ENCODE measurements at places on chromosomes 12 and 14.

- peak; percentile 52 for DNase-seq
Observed at GRCh38 chr12:124993626-124994436, at the start of gene BRI3BP. TSS of gene BRI3BP (plus strand) at chr12:124993645. CDS start at chr12:124993791, 146 bp downstream.

DNA sequence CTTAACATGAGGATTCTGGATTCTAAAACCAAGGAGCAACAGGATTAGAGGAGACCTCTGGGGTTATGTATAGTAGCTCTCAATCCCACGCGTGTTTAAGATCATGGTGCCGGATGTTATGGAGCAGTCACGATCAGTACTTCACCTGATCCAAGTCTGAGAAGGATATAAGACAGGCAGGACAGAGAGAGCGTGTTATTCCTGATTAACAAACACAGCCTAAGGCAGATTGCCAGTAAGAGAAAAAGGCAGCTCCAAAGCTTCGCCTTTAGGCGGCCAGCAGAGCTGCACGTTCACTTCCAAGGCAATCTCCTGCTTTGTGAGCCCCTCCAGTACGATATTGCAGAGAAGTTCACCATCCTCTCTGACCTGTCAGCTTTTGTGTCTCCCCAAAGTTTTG lies 5.5 kb downstream of the SETD3 start:
- DNase-seq: no peak

GRCh38 chr12:14171106-14171505 lies 189.7 kb upstream of the GRIN2B start:
- DNase-seq: no peak

DNA sequence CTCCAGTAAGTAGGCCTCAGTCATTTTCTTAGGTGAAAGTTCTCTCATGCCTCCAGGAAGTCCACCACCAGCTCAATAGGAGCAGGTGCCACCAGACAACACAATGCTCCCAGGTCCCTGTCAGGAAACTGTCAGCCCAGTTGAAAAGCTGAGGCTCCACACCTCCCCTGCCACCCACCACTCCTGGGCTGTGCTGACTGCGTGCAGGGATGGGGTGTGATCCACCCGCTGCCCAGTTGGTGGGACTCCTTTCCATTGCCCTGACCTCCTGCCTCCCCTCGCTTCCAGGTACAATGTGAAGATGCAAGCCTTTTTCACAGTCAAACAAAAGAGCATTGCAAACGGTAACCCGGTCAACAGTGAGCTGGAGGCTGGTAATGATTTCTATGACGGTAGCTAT lies 64.8 kb upstream of the RIN3 start:
- DNase-seq: no peak

DNA sequence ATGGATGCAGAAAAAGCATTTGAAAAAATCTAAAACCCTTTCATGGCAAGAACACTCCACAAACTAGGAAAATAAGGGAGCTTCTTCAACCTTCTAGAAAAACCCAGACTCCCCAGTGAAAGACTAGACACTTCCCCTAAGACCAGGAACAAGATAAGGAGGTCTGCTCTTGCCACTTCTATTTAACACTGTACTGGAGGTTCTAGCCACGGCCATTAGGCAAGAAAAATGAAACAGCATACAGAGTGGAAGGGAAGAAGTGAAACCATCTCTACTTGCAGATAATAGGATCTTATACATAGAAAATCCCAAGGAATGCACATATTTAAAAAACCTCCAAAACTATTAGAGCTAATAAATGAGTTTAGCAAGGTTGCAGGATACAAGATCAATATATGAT lies 42.3 kb downstream of the CHGA start:
- no peak for DNase-seq

- DNase-seq: no peak
Observed at GRCh38 chr14:99522025-99522401, 40.8 kb downstream of the CCNK start.

Measured in Caco-2 (cell line).